Activated CD8-positive, alpha-beta memory T cell treated with anti-CD3 and anti-CD28 coated beads, Interleukin-2, amount 50 U/mL, for 4 hours (primary cell): ENCODE measurements at places on chromosomes 3 and 15.

GRCh38 chr3:193620057-193620456 lies 27.0 kb downstream of the OPA1 start:
- no peak for DNase-seq

DNA sequence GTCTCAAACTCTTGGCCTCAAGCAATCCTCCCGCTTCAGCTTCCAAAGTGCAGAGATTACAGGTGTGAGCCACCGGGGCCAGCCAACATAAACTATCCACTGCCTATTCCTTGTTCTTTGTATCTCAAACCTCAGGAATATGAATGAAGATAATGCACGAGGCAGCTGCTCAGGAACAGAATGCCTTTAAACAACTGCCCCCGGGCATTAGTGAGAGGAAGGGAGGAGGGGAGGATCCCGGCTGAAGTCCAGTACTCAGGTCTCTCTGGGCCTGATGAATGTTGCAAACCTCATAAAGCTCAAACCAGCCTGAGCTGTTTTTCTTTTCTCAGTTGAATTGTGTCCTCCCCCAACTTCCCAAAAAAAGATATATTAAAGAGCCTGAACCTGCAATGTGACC lies 26.9 kb upstream of the MTMR14 start:
- no peak for DNase-seq

DNA sequence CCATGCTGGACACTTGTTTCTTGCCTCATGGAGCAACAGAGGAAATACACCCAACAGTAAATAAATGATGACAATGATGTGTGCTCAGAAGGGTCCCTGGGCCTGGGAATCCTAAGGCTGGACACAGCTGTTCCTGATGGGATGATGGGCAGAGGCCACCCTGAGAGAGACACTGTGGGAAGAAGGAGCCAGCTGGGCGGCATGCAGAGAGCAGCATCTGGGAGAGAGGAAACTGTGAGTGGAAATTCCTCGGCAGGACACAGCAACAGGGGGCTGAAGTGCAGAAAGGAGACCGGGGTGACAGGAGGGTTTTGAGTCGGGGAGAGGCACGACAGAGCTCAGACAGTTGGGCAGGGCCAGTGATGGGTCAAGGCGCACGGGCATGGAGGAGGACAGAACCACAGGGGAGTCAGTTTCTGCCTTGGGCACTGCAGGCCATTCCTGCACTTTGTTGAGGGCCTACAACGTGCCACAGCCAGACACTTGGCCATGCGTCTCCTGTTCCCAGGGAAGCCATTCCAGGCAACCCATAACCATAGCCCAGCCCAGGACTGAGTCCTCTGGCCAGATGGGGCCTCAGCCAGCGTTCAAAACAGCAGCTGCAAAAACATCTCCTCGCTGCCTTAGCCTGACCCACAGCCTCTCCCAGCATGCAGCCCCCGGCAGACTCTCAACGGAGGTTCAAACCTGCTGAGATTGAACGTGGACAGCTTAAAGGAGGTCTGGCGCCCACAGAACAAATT lies 36.7 kb upstream of the SLC6A1 start:
- no peak for DNase-seq

DNA sequence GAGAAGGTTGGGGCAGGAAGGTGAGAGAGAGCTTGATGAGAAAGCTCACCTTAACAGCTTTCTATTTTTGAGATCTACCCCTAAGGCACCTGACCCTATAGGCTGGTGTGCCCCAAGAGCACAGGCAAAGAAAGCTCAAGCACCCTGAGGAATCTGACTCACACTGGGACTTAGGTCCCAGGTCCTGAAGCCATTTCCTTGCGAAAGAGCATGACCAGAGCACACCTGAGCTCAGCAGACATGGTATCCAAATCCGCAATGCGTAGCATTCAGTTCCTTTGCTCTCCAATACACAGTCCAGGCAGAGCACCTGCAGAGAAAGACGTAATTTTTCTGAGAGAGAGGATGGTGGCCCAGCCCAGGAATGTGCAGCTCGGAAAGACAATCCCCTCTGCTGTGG lies 112.1 kb upstream of the LPP start:
- DNase-seq = no peak

DNA sequence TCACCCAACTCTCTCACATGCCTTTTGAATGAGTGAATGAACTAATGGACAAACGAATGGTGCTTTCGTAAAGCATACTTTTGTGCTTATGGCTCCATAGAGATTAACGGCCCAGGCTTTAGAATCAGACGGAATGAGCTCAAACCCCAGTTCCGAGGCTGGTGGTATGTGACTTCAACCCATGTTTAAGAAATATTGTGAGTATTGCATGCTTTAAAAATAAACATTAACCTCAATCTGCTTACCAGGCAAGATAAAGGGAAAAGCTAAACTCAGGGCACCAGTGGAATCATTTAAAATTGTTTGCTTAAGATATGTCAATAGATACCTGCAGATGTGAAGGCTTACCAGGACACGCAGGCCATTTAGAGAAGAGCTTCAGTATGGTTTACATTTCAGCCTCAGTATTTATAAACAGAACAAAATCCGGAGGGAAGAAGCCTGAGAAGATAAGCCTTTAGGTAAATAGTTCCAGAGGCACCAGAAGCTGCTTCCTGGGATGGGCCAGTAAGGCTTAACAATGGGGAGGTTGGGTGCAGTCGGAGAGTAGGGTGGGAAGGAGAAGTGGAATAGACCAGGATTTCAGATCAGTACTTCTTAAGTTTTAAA lies 186.4 kb downstream of the ADAMTS9 start:
- DNase-seq = no peak

DNA sequence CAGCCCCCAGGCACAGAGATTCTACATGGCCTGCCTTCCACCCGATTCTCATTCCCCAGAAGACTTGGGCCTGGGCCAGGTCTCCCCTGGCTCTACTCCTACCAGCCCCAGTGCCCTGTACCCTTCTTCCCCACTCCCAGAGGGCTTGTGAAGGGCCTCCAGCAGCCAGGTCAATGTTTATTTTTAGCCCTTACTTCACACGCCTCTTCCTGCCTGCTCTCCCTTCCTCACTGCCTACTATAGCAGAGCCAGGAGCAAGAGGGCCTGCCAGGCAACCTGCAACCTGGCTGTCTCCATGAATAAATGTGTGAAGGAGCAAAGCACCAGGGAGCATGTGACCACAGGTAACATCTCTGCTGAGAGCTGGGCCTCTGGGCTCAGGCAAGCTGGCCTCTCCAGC lies 26.4 kb upstream of the APEH start:
- DNase-seq = no peak

GRCh38 chr3:151430821-151431484 lies 29.9 kb downstream of the IGSF10 start:
- no peak for DNase-seq

- no peak for DNase-seq
These were observed 13.2 kb upstream of the TIPARP start for GRCh38 chr3:156661155-156661554.

DNA sequence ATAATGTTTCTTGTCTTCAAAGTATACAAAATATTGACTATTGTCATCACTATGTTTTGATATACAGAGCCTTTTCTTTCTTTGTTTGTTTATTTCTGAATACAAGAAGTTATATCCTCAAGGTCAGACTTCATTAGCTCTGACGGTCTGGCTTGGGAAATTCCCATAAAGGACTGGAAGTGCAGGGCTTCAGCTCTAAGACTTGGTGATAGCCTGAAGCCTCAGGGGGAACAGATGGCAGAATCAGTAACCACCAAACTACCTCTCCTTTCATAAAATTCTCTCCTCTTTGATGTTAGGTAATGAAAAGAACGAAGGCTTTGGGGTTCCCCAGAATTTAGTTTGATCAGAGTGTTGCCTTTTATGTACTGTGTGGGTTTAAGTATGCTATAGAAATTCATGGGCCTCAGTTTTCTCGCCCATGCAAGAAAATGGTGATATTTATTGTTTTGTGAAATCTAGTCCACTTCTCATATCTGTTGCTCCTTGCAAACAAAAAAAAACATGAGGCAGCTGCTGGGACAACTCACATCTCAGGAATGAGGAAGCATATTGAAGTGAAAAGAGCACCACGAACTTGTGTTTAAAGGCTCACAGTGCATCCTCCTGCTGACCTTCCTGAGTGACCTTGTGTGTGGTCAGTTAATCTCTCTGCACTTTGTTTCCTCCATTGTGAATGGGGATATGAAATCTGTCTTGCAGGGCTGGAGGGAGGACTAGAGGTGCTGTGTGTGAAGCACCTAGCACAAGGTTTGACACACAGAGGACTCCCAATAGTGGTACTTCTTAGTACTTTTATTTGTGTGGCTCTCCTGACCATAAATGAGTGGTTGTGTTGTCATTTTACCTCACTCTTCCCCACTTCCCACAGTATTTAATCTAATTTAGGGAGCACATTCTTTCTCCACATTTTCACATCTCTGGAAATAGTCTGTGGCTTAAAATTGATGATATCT lies 569.8 kb upstream of the IL12A start:
- DNase-seq = no peak

DNA sequence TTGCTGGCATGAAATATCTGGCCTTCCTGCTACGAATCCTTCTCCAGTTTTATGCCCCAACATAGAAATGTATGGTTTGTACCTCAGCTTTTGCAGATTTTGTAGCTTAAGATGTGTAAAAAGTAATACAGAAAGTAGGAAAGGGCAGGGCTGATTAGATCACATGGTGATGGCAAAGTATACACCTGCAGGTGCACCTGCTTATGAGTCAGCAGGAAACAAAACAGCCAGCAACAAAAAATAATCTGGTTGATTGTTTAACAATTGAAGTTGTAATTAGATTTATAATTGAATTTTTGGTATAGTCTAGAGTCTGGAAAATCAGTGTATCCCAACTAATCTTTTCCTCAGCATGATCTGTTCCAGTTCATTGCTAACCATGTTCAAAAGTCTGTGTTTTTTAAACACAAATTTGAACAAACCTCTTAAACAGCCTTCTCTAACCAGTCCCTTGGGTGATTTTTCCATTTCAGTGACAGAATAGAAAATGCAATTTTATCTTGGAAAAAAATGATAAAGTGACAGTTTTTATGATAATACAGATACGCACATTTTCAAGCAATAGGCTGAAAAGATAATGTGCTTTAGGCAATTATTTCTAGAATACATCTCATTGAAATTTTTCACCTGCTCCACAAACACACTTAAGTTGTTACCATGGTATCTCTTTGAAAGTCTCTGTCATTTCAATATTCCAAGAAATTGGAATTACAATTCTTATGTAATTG lies 477.4 kb downstream of the NAALADL2 start:
- DNase-seq = no peak

DNA sequence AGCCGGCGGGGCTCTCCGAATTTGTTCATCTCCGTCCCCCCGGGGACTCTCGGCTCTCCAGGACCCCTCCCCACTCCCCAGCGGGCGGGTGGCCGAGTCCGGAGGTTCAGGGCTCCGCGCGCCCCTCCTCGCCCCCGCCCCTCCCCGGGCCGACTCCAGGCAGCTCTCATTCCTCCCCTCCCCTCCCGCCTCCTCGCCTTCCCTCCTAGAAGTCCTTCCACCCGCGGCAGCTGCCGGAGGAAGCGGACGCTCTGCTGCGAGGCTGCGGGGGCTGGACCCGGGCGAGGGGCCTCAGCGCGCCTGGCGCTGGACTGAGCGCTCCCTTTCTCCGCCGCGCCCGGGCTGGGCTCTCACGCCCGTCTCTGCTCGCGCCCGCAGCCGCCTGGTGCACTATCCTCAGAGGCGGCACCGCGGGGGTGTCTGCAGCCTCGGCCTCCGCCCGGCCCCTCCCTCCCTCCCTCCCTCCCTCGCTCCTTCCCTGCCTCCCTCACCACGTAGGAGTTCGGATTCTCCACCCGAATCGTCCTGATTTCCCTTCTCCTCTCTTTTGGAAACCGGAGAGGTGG lies at the start of gene ROBO2:
Gene ROBO2, plus strand, starts transcription at position 494 of the 566 bp plus-strand sequence. CDS start 687 bp downstream, outside the sequence.
- no peak for DNase-seq
